ENCODE measurements at places on chromosomes 1 and 21.

- DNase-seq: no peak
Observed at GRCh38 chr1:195851016-195851601, 757.1 kb downstream of the KCNT2 start.

GRCh38 chr1:30719406-30720270 is 3.7 kb downstream of the MATN1 start:
- no peak for DNase-seq

- no peak for DNase-seq
Observed at GRCh38 chr1:228208831-228209551, 1.1 kb downstream of the OBSCN start.

- DNase-seq: no peak
Observed at GRCh38 chr1:197773856-197774255, 1.4 kb downstream of the DENND1B start.

DNA sequence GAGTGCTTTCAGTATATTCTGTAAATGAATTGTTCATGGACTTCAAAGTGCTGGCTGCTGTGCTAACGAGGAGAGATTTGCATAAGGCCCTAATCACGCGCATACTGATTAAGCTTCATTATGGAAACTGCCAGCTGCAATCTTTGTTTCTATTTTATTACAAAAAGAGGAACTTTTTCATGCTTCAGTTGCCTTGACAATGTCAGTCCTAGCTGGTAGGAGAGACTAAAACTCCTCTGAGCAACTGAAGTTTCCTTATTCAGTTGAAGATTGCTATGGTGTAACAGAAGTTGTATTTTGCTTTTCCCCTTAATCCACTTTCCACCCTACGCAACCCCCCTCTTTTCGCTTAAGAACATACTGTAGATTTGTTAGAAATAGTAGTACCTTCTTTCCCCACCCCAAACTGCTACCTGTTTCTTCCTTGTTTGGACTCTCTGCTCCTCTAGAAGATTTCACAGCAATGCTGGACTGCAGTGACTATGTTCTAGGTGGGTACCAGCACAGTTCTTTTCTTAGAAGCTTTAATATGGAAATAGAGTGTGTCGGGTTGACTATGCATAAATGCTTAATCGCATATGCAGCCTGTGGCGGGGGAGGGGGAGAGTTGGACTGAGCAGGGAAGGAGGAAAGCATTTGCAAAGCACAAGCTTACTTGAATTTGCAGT is 108.3 kb downstream of the POU2F1 start:
- no peak for DNase-seq

DNA sequence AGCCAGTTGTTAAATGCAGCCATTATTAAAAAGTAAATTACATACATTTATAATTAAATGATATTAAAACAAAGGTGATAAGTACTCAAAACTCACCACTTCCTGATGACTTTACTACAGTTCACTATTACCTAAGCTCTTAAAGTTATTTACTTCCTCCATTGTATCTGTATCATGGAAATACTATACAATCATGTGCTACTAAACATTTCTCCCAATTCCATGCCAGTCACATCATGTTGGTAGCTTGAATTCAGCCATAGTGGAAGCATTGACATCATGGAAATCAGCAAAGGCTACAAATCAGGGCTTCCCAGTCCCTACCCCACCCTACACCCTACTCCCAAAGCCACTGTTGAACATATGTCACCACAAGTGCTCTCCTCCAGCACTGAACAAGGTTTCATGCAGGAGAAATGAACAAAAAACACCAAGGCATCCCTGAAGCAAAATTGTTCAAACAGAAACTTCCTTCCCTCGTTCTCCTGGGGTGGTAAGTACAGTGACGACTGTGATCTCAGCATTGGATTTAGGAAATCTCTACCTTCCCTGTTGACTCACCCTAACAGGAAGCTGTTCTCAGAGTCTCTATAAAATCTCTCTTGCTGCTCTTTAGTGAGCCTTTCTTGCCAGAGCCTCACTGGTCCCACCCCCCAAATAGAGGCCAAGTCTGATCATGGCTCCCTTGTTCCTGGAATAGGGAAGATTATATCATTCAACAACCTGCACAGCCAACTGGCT is 12.7 kb downstream of the VSIG8 start:
- DNase-seq: no peak

DNA sequence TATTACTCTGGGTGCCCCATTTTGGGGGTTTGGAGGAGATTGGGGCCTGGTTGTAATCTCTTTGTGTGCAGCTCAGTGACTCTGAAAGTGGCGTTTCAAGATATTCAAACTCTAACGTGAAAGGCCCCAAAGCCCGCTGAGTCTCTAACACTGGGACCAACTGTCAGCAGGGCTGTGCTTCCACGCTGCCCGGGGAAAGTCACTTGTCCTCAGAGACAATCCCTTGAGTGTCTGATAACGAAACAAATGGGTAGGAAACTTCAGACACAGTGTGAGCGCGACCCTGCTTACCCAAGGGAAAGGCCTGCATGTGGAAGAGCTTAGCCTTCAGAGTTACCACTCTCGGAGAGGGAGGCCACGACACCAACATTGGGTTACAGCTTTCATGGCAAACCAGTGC is 837 bp downstream of the UBASH3A start:
- no peak for DNase-seq

DNA sequence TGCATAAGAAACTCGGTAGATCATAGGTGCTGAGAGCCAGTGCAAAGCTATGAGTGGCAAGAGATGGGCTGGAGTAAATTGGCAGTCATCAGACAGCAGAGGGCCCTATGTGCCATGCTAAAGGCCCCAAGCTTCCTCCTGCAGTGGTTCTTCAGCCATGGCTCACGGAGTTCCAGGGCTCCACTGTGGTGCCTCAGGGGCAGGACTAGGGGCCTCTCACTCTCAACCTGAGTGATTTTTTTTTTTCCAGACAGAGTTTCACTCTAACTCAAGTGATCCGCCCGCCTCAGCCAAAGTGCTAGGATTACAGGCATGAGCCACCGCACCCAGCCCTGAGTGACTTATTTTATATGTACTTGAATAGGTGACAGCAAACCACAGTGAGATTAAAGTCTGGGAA is 10.4 kb upstream of the GJA8 start:
- DNase-seq: no peak

- DNase-seq: no peak
Observed at GRCh38 chr1:214419650-214420049, 131.8 kb downstream of the PTPN14 start.

DNA sequence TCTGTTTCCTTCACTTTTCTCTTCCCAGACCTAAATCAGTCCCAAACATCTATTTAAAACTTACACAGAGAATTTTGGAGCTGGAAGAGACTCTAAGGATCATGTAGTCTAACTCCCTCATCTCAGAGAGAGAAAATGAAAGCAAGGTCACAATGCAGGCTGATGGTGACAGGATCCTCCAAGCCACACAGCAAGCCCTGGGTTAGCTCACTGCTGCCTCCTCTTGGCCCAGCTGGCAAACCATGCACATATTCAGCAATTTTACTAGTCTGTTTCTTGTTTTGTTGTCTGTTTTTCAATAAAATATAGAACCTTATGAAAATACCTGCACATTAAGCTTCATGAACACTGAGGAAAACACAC is 27.7 kb upstream of the LY9 start:
- DNase-seq: no peak

DNA sequence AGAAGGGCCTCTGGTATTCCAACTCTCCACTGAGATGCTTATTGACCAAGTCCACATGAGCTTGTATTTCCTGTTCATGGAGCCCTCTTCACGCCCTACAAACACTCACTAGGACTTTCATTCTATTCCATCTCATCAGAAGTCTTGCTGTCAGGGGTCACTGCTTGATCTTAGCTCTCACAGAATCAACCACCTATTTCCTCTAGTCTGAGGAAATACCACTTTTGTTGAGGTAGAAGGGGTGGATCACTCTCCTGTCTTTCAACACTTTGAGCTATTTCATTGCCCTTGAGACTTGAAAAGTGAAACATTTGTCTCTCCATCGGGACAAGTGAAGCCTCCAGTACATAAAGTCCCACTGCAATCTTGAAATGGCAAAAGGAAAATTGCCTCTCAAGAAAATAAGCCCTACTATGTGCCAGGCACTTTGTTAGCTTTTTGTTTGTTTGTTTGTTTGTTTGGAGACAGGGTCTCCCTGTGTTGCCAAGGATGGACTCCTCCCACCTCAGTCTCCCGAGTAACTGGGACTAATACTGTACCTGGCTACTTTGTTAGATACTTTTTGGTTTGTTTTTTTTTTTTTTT is 19.8 kb upstream of the FAM110D start:
- DNase-seq: no peak

DNA sequence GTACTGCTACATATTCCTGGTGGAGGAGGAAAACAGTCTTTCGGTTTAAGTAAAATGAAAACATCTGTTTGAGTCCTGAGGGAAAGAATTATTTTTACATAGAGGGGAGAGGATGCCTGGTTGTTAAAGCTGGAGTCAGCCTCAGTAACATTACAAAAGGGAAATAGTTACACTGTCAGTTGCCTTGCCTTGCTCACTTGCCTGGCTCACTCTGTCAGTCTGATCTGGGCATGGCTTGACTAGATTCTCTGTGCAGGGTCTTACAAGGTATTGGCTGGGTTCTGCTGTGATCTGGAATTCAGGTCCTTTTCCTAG is 8.4 kb upstream of the UBE2U start:
- DNase-seq: no peak

DNA sequence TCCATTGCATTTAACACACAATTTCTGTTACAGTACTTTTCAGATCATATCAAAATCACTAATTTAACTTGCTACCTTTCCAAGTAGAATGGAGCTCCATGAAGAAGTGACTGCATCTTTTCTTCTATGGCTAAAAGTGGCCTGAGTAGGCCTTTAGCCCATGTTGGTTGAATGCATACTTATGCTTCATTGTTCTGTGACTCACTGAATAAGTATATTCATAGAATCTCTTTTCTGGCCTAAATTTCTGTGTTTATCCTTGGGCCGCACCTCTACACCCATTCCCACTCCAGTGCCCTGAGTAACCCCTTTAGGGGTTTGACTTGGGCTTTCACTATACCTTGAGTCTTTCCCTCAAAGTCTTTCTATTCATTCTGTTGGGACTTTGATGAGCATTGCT is 42.1 kb upstream of the ARHGAP29 start:
- DNase-seq: no peak

- DNase-seq: no peak
Observed at GRCh38 chr1:160049101-160049500, 17.3 kb upstream of the PIGM start.

- no peak for DNase-seq
Observed at GRCh38 chr1:82946096-82946605, 1052.8 kb downstream of the TTLL7 start.

DNA sequence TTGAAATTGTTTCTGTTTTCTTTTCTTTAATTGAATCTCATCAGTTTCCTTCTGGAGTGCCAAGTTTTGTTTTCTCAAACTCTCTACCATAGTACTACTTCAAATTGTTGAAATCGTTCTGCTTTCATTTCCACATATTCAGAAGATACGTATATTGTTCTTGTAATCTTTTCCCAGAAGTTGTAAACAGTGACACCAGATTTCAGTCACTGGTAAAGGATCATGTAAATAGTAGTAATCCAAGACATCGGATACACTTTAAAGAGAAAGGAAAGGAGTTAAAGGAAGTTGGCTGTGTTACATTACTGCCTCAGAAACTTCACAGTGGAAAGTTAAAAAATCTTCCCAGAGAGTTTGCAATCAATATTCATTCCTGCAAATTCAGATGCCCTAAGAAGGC is 67.5 kb downstream of the RGL1 start:
- DNase-seq: no peak

DNA sequence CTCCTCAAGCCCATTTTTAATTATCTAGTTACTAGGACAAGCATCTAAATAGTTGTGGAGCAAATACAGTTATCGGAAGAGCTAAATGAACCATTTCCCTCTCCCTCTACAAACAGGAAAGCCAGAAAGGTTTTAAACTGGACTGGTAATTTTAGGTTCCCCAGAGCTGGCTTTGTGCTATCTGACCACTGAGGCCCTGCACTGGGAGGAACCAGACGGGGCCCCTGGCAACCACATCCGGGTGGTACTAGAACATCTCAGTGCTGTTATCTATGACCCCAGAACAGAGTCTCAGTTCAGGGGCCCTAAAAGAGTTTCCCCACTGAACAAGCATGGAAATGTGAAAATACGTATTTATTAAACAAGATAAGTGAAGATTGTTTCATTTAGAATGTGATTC is 7.7 kb upstream of the RSPH1 start:
- no peak for DNase-seq

GRCh38 chr1:18948048-18948912 is 8.2 kb downstream of the IFFO2 start:
- DNase-seq: no peak

- DNase-seq: no peak
Observed at GRCh38 chr21:32319012-32319411, 20.4 kb downstream of the MRAP start.

DNA sequence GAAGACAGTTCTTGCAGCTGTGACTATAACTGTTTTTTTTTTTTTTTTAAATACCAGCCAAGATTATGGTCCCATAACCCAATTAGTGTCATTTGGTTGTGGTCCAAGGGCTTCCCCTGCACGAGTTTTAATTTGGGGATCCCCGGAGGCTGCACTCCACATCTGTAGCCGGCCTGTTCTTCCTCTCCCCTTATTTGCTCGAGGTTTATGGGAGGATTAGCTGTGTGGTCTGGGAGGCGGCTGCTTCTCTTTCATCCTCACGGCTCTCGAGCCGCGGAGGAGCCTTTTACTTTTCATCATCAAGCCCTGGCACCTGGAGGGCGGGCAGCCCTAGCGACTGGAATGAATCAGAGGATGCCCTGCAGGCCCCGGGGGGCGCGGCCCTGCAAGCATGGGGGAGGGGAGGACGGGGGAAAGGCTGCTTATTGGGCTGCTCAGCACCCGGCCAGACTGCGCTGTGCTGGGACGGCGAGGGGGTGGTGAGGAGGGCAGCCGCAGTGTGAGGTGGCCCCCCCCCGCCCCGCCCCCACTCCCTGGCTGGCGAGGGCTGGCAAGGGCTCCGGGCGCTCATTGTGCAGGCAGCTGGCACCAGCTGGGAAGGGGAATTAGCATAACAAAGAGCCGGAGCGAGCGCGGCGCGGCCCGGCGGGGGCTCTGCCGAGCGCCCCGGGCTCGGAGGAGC is 18.5 kb downstream of the SERTAD4 start:
- DNase-seq: no peak

DNA sequence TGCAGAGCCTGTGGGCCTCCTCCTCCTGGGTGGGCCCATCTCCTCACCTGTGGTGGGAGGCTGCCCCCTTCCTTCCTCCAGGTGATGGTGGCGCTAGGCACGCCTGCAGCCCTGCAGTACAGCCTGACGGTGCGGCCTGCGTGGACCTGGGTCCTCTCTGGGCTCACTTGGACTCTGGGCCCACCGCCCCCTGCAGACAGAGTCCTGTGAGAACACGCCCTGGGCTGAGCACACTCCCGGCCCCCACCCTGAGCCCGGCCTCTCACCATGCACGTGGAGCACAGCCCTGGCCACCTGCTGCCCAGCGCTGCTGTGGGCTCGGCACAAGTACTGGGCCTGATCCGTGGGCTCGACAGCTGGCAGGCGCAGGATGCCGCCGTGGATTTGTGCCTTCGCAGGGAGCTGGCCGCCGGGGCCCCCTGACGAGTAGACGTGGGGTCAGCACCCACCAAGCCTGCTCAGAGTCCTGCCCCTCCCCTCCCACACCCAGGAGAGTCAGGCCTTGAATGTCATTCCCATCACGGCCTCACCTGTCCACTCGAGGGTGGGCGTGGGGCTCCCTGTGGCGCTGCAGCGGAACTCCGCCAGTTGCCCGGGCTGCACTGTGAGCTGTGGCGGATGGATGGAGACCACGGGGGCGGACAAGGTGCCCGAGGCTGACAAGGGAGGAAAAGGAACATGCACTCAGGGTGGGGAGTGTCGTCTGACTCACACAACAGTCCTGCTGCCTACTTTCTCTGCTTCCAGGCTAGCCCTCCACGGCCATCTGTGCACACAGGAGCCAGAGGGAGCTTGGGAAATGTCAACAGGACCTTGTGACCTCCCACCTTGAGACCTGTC is 43.4 kb downstream of the LDLRAD2 start:
- DNase-seq: no peak
